ENCODE measurements at places on chromosomes 1 and 21.

GRCh38 chr1:11802973-11803885 lies 2.5 kb downstream of the MTHFR start:
- DNase-seq = peak; percentile 34

- no peak for DNase-seq
Observed at GRCh38 chr21:38409907-38410306, 88.4 kb downstream of the ERG start.

DNA sequence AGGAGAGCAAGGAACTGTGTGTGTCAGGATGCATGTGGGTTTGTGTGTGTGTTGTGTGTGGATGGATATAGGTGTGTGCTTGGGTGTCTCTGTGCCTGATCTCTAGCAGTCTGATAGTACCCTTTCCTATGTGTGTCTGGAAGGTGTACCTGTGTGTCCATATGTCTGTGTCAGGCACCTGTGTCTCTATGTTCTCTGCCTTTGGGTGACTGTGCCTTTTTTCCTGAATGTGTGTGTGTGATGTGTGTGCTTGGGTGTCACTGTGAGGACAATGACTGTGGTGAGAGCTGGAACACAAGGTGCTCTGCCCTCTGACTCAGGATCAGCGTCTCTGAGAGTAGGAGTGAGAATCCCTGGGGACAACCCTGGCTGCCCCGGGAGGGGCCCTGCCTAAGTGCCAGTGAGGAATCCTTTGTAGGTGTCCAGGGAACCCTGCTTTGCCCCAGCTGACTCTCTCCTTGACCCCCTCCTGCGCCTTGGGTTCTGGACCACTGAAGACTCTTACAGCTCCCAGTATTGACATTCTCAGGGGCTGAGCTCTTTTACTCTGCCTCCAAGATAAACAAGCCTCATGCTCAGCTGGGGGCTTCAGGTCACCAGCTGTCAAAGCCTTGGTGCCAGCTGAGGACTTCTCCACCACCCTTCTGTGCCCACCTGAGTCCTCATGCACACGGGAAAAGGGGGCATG lies 735 bp upstream of the EFNA3 start:
- DNase-seq = no peak

DNA sequence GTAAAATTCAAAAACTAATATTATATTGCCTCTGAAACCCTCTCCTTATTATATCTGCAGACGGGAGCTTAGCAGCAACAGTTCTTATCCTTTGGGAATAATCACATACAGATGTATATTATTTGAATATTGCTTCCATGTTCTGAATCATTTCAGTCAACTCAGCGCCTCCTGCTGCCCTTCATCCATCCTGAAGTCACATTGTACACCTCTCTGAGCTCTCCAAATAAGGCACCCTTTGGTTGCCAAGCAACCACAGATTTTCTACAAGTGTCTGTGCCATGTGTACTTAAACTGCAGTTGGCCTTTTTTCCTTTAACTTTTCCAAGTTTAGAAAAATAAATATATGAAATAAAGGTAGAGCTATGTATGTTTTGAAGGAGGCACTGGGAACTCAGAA lies 384.3 kb downstream of the LRRIQ3 start:
- no peak for DNase-seq

DNA sequence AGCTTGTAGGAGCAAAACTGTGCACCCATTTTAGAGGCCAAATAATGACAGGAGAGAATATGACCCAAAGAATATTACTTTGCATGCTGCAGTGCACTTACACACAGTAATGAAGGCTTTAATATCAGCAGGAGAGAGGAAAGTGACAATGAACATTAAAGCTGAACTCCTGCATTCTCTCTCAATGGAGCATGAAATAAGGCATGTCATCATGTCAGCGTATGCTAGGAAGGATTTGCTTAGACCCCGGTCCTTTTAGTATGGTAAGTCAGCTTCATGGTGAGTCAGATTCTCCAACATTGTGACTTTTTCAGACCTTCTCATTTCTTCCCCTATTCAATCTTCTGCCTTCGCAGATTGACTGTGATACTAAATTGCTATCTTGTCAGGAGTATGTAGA lies 210.7 kb upstream of the TMPRSS15 start:
- no peak for DNase-seq

GRCh38 chr1:216961516-216961915 lies 238.3 kb upstream of the ESRRG start:
- DNase-seq = no peak

- DNase-seq = no peak
Observed at GRCh38 chr21:15508554-15508953, 221.2 kb upstream of the USP25 start.

DNA sequence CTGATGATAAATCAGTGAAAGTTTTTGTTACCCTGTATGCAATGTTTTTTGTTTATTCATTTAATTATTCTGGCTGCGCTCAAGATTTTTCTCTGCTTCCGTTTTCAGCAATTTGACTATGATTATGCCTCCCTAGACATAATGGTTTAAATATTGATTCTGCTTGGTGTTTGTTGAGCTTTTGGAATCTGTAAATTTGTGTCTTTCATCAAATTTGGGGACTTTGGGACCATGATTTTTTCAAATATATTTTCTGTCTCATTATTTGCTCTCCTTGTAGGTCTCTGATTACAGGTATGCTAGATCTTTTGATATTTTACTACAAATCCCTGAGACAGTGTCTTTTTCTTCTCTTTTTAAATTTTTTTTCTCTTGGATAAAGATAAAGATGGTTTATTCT lies 92.1 kb downstream of the CACHD1 start:
- no peak for DNase-seq

GRCh38 chr1:171833091-171833825 lies 8.0 kb upstream of the DNM3 start:
- DNase-seq = no peak

GRCh38 chr1:212949771-212950170 lies 570 bp upstream of the VASH2 start:
- no peak for DNase-seq

- DNase-seq = no peak
Observed at GRCh38 chr1:173153503-173153902, 53.6 kb downstream of the TNFSF4 start.

DNA sequence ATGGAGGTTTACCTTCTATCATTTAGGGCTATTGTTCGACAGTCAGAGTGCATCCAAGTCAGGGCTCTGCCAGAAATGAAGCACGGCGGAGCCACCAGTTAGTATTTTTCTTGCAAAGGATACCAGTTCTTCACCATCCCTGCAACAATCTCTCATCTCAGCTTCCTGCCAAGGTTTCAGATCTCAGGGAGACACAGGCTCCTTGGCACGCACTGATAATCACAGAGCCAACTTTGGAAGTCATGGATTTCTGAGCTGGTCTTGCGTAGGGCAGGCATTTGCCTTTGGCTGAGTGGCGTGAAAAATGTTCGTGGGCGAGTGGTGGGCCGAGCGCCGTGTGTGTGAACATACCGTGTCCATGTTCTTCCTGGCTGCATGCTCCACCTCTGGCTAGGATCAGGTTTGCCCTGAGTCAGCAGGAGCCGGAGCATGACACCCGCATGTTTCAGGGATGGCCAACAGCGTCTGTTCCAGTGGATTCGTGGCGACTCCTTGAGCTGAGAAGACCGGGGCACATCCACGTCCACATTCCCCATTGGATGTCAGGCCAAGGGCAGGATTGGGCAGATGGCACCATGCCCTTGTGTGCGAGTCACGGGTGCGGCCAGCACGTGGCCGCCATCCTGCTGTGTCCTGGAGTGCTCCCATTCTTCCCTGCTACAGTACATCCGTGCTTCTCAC lies 118.5 kb upstream of the C1orf174 start:
- no peak for DNase-seq

- no peak for DNase-seq
Observed at GRCh38 chr1:112247961-112248360, 148.1 kb upstream of the CTTNBP2NL start.

DNA sequence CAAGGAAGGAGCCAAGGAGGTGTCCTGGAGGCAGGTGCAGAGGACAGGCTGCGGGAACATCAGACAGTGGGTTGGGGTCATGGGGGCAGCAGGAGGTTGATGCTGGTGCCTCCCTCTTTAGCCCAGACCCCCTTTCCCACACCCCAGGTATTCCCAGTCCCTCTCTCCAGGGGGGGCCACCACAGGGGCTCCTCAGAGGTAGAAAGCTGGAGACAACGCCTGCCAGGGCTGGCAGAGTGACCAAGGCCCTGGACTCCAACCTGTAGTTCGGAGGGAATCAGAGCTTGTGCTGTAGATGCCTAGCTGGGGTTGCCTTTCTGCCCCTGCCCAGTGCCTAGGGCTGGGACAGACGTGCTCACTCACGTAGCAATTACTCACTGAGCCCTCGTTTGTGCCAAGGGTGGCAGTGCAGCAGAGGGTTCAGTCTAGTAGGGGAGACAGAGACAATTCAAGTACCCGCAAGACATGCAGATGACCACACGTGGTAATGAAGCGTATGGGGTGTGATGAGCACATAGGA lies 148.2 kb downstream of the PTPRU start:
- no peak for DNase-seq

DNA sequence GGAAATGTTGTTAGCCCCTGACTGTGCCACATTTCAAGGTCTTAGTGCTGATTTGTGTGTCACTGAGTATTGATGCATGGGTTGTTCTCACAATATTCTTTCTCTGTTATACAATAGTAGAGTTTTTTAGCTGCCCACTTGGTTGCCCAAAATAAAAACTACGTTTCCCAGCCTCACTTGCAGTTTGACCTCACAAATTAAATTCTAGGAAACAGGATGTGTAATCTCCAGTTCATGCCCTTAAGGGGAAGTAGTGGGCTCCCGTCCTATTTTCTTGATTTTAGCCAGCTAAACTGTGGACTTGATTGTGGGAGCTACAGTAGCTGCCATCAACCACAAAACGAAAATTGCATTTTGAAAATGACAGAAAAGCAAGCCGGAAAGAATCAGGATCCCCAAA lies 27.3 kb upstream of the LAMC1 start:
- no peak for DNase-seq

- no peak for DNase-seq
Observed at GRCh38 chr21:42547001-42547905, 33.6 kb downstream of the SLC37A1 start.

- DNase-seq = no peak
Observed at GRCh38 chr1:96060621-96061020, 661.0 kb upstream of the PTBP2 start.

DNA sequence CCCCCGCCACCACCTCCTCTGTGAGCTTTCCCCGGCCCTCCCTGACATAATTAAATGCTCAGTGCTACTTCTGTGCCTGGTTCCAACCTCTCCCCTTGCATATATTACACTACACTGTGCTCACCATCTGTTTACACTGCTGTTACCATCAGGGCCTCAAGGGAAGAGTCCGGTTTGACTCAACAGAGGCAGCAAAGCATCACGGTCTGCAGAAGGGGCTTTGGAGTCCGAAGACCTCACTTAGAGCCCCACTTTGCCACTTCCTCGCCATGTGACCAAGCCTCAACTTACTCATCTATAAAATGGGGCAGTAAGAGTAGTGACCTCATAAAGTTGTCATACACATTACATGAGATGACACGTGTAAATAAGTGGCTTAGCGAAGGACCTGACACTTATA lies 27.4 kb downstream of the KCNN3 start:
- no peak for DNase-seq

GRCh38 chr1:213397638-213398037 lies 346.6 kb downstream of the RPS6KC1 start:
- no peak for DNase-seq

GRCh38 chr21:44709426-44710293 lies 1.7 kb downstream of the TSPEAR start:
- DNase-seq = no peak

GRCh38 chr1:191912517-191912916 lies 245.7 kb upstream of the RGS18 start:
- DNase-seq = no peak

DNA sequence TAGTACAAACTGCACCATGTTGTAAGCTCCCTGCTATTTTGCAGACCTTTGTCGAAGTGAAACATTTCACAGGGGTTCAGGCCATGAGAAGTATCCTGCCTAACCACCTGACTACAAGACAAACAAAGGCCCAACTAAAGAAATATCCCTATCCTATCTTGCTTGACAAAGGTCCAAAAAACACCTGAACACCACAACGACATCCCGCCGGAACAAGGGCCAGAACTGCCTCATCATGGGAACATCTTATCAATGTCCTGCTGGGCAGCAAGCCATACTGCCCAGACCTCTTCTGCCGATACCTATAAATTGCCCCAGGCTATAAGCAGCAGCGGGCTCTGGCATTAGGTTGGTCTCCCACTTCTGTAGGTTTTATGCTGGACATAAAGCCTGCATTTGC lies 12.3 kb downstream of the MYSM1 start:
- no peak for DNase-seq

DNA sequence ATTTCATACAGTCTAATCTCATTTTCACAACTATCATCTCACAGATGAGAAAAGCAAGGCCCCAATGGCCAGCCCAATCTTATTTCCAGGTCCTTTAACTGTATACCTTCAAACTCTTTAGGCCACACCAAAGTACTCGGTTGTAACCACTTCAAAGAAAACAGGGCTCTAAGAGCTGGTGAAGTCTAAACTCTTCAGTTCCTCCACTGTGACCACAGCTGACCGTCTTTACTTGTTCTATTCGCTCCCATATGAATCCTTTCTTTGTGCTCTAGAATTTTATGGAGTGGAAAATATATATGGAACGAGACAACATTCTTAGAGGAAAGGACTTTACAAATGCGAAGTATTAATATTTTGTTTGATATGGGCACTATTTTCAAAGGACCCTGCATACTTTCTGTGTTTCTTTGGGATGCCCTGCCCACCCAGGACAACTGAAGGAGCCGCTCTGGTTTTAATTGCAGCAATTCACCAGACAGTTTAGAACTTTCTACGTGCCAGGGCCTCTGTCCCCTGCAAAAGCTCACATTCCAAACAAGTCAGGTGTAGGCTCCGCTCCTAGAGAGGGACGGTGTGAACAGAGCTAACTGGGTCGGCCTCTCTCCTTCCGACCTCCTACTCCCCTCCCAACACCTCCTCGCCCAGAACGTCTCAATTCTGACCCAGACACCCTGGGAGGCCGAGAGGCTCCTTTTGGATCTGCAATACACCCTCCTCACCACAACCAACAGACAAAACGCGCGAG lies 15.7 kb downstream of the IER5 start:
- no peak for DNase-seq

DNA sequence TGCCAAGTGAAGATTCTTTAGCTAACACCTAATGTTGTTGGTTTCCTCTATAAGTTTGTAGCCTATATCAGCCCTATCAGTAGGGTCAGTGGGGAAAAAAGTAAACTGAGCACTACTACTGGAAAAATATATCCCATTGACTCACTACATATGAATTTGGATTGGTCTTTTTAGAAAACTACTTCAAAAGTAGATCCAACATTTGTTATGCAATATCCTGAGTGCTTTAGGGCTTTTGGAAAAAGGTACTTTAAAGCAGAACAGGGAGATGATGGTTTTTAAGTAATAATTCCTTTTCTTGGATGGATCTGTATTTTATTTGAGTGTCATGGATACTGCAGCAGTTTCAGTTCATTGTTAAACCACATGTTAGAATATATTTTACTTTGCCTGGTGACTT lies 7.1 kb downstream of the C1orf21 start:
- no peak for DNase-seq

GRCh38 chr1:23562137-23562876 lies 3.0 kb upstream of the ID3 start:
- no peak for DNase-seq

GRCh38 chr1:96588416-96588995 lies 133.1 kb upstream of the PTBP2 start:
- no peak for DNase-seq

- no peak for DNase-seq
Observed at GRCh38 chr1:21572735-21573277, 63.6 kb downstream of the ALPL start.

GRCh38 chr1:175188936-175189335 lies 3.6 kb downstream of the KIAA0040 start:
- DNase-seq = peak; percentile 50

- DNase-seq = no peak
Observed at GRCh38 chr1:160086456-160086892, 5.1 kb downstream of the KCNJ9 start.

GRCh38 chr1:205976708-205977401 lies 26.3 kb downstream of the RAB7B start:
- no peak for DNase-seq
